ENCODE measurements at places on chromosomes 2 and 18. TPM values are rescaled to one million over a fixed set of nuclear protein-coding genes. Genes with fewer than 3 reads are reported as not detected.

DNA sequence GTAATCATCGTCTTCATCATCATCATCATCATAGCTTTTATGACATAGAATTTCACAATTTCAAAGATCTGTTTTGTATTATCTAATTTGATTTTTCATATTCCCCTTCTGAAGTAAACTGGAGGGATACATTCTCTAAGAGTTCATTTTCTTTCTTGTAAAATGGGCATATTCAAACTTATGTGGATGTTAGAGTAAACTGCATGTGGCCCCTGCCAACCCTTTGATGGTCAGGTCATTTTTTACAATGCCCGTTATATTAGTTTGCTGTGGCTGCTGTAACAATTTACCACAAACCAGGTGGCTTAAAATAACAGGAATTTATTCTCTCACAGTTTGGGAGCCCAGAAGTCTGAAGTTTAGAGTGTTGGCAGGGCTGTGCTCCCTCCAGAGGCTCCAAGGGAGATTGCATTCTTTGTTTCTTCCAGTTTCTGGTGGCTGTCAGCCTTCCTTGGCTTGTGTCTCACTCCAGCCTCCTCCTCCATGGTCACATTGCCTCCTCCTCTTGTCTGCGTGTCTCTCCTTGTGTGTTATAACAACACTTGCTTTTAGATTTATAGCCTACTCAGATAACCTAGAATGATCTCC lies 127.5 kb upstream of the MMADHC start:
- H3K36me3 ChIP-seq = no peaks in the 10 kb centered on the region
- H3K4me1 ChIP-seq = no peaks in the 10 kb centered on the region
- H3K27ac ChIP-seq = no peak overlapping the region
- H3K4me3 ChIP-seq = no peak overlapping the region

- H3K36me3 ChIP-seq = no peaks in the 10 kb centered on the region
- no peak for DNase-seq
- no peaks in the 10 kb centered on the region for H3K4me1 ChIP-seq
- H3K27me3 ChIP-seq = no peaks in the 10 kb centered on the region
Measured at GRCh38 chr2:203510941-203511305, 24.2 kb downstream of the RAPH1 start.

DNA sequence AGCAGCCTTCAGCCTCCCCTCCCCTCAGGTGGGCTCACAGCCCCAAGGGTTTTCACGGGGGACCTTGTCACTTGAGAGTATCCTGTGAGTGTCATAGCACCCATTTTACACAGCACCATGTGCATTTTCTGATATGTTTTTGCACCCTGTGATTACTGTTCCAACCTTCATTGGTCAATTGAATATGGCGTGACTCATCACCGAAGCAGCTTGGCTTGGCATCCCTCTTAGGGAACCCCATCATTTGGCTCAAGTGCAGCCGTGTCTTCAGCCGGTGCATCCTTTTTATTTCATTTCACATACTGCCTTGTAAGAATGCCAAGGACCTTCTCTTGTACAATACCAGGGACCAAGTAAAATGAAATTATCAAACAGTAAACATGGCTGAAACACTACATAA lies 57.6 kb downstream of the NPAS2 start:
- H3K4me1 ChIP-seq = peaks cover 46% of the 10 kb centered on the region
- H3K4me3 ChIP-seq = peak overlapping the region; percentile 17
- H3K36me3 ChIP-seq = no peaks in the 10 kb centered on the region

DNA sequence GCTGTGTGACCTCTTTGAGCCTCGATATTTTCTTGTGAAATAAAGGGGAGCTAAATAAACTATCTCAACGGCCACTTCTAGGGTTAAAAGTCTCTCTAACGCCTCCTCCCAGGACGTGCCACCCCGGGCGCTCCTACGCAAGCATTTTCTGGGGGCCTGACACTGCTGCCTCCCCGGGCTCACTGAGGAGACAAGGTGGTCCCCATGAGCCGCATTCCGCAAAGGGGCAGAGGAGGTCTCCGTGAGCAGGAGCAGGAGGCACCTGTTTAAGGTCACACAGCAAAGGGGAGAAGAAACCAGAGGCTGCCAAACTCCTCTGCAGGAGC lies 913 bp upstream of the WNT10A start:
- H3K27me3 ChIP-seq = peaks cover 9% of the 10 kb centered on the region
- H3K4me3 ChIP-seq = peak overlapping the region; percentile 48
- H3K36me3 ChIP-seq = no peaks in the 10 kb centered on the region

The DCC gene
- total RNA-seq = not detected
